A673 (cell line): ENCODE measurements at places on chromosomes 16 and 17.
A peak's percentile ranks its signal among the peaks of the same experiment; 100 is the strongest.

DNA sequence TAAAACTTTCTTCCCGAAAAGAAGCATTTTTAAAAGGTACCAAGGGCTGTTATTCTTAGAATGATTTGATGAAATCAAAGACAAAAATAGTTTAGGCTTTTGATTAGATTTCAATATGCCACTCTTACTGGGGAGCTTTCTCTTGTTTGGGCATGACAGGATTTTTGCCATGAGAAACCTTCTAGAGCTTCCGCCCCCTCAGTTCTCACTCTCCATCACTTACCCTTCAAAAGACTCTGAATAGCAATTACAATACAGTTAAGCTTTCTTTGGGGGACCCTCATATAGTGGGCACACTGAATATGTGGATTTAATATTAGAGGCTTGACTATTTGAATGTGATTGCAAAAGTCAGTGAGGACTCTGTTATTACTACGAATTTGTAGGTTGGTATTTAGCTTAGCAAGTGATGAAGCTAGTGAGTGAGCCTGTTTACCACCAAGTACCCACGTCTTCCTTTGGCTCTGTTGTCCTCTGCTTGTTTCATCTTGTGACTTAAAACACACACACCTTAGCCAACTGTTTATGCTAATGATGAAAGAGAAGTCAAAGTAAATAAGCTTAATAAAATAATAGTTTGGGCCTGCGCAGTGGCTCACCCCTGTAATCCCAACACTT, 158.7 kb upstream of the TBX2 start:
- DNase-seq: no peak

DNA sequence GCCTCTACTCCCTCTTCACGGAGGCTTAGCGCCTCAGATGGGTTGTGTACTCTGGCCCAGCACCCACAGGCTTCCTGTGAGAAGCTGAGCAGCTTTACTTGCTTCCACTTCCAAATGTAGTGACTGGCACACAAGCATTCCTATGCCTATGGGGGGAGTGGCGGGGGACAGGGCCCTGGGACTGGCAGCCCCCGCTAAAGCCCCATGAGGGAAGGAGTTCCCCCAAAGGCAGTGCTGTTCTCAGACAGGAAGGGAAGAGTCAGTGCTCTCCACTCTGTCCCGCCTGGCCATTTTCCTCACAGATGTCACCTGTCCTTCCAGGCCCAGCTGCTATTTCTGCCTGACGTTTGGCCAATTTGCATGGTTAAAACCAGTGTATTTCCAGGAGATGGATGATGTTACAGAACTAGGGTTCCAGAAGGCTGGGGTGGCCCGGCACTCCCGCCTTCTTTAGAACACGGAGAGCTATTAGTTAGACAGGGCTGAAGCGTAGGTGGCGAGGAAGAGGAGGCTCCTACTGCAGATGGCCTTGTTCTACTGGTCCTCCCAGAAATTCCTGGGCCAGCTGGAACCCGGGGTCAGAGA, 83.9 kb upstream of the FBXO47 start:
- DNase-seq: no peak

DNA sequence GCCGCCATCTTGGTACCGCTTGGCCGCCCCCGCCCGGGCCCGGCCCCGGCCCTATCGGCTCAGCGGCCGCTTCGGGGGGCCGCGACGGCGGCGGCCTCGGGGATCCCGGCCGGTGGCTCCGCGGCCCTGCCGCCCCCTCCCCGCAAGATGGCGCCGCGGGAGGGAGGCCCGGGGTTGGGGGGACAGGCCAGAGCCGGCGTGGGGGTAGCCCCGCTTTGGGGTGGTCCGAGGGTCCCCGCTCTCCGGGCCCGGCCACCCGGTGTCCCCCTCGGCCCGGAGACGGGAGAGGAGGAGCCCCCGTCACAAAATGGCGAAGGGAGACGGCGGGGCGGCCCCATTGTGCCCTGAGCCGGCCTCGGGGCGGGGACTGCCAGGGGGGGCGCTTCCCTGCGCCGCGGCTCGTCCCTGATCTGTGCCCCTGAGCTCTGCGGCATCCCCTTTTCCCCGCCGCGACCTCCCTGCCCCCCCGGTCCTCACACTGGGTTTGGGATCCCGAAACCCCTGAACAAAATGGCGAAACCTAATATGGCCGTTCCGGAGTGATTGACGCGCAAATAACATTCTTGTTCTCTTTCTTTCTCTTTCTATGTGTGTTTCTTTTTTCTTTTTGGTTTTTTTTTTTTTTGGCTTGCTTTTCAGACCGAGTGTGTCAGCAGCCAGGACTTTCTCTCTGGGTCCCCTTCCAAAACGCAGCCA, 986 bp downstream of the HAPSTR1 start:
- peak; percentile 49 for DNase-seq

DNA sequence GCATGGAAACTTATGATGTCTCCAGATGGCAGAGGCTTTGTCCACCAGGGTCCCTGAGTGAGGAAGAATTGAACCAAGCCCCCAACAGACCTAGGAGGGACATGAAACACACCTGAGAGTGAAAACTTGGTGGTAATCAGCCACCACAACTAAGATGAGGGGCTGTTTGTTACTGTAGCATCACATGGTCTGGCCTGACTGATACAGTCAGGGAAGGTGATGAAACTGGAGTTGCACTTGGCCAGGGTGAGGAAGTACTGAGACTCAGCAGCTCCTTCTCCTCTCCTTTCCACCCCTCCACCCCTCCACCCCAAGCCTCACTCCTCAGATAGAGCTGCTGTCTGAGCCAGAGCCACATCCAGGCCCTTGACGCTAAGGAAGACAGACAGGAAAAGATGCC, 37.2 kb downstream of the C16orf82 start:
- DNase-seq: no peak

DNA sequence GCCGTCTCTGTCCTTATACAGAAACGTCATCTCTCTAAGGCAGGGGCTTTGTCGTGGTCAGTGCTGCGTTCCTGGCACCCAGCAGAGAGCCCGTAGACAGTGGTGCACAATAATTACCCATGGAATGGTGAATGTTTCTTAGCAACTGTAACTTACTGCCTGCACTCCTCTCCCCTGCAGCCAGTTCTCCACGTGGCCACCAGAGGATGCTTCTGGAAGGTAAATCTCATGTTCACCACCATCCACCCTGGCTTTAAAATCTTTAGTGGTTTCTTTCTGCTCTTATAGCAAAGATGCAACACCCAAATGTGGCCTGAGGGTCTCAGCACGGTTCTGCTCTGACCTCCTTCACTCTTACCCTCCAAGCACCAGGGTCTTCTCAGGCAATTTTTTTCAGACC, 150.8 kb downstream of the GRIN2A start:
- DNase-seq: no peak
